Activated T-helper 2 cell treated with anti-CD3 and anti-CD28 coated beads, Interferon-gamma antibody, Interleukin-2, Interleukin-4, amounts not matched to agents 10 μg/mL and 5 μg/mL and 100 μg/mL, durations not matched to agents 14 hours and 24 hours and 36 hours (primary cell): ENCODE measurements at places on chromosomes 13 and 19. TPM values are rescaled to one million over a fixed set of nuclear protein-coding genes. Genes with fewer than 3 reads are reported as not detected.

DNA sequence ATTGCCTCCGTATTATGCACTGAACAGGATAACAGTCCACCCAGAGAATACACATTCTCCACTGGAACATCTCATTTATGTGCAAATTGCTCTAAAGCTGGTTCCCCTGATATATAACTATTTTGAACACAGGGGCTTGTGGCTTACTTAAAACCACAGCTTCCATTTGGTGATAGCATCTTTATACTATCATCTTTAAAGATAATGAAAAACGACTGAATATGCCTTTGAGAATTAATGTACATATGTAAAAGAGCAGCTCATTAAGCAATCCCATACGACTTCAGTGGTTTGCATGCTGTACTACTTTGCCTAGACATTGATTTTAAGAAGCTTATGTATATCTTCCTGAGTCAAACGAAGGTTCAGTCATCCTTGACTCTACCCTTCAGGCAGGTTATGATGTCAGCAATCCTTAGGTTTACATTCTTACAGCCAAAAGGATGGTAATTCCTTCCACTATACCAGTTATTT lies 40.8 kb downstream of the BRD4 start:
- no peak for DNase-seq

DNA sequence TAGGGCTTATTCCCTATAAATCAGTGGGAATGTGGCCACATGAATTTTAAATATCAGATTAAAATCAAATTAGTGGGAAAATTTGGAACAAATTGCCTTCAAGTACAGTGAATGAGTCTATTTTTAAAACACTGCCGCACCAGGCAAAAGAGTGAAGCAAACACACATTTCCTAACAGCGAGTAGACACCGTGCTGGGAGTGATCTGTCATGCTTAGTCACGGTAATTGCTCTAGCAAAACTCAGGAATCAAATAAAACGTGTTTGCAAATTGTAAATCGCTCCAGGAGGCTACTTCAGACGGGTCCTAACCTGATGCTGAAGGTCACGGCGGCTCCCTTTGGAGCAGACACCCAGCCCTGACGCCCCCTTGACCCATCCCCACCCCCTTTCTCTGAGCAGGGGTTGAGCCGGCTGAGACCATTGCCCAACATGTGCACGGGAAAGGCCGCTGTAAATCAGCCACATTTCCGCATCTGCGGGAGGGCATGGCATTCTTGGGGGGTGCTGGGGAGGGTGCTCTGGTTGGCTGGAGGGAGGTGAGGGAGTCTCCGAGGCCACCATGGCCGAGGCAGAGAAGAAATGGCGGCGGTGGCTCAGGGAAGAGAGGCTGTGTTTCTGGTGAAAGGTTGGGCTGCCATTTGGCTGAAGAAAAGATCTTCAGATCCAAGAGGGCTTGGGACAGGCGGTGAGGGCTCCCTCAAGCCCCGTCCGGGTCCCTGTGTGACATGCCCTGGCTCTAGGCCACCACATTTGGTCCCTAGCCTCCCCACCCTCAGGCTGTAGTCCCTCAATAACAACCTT lies 8.9 kb downstream of the CEBPA start:
- no peak for DNase-seq

DNA sequence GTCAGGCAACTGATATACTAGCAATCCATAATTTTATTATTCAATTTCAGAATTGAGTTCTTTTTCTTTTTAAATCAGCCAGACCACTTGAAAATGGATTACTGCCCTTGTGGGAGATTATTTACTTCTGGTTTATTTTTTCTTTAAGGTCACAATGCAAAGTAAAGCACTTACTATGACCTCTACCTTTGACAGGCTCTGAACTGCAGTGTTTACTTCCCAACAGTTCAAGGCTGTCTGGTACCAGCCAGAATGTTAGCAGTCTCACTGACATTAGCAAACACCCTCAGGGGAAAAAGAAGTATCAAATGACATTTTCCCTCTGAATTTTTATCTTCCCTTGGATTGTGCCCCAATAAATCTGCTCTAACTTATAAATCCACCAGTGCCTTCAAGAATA lies 57.5 kb downstream of the RAP2A start:
- no peak for DNase-seq

ZNF527 gene
- total RNA-seq: 3.2 TPM in 2 replicates

ZNF442 gene
- 0.55 and 1.2 TPM in 2 replicates for total RNA-seq
